Lower lobe of right lung (tissue), 2 donors: ENCODE measurements at places on chromosomes 5 and 9.

GRCh38 chr9:110255034-110255462 lies 1.3 kb downstream of the TXN start:
- peak; percentile 48 for DNase-seq

- no peak for DNase-seq
These were observed 134.7 kb upstream of the RORB start for GRCh38 chr9:74362423-74362822.

DNA sequence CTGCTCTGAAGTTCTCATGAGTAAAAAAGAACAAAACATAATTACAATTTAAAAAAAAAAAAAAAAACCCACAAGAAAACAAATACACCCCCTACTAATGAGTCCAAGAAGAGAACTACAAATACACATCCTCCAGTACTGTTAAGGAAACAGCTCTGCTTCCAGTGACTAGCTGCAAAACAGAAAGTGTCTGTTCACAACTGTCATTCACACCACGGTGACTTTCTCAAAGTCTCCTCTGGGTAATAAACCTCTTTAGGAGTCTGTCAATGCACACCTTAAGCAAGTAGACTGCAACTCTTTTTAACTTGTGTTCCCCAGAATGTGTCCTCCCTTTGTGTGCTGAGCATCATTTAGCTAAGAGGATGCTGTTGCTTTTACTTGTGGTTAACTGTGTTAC lies 6.2 kb downstream of the REEP5 start:
- DNase-seq, result no peak

- DNase-seq, result peak; percentile 62
These were observed 18.5 kb downstream of the TBC1D2 start for GRCh38 chr9:98236901-98237487.

- no peak for DNase-seq
These were observed 6.1 kb upstream of the CRB2 start for GRCh38 chr9:123349691-123350480.

- DNase-seq, result peak; percentile 96
These were observed at the start of the genes ARPC5L and RPL35 for GRCh38 chr9:124861342-124862229. Gene ARPC5L, plus strand, starts transcription at chr9:124862130. Its CDS starts 7,161 bp downstream, at chr9:124869291. Gene RPL35, minus strand, starts transcription at chr9:124861957. Its CDS starts 45 bp downstream, at chr9:124861912.

GRCh38 chr5:77131361-77131760 lies 44.3 kb upstream of the ZBED3 start:
- no peak for DNase-seq

DNA sequence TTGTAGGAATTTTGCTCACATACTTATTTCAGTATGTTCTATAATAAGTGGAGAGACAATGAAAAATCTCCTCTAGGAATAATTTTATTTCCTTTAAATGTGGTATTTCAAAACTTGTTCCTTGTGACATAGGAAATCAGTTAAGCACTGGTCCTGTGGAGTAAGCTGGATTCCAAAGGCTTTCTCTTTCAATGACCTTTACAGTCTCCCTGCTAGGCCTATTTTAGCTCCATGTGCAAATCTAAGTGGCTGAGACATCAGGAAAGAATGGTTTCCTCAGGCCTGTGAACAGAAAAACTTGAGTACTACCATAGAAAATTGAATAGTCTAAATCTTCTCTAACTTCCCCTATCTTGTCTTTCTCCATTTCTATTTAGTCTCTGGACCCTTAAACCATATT lies 514.2 kb upstream of the TLE4 start:
- no peak for DNase-seq

- DNase-seq, result no peak
These were observed 503.4 kb downstream of the PDE4D start for GRCh38 chr5:59390074-59390659.

DNA sequence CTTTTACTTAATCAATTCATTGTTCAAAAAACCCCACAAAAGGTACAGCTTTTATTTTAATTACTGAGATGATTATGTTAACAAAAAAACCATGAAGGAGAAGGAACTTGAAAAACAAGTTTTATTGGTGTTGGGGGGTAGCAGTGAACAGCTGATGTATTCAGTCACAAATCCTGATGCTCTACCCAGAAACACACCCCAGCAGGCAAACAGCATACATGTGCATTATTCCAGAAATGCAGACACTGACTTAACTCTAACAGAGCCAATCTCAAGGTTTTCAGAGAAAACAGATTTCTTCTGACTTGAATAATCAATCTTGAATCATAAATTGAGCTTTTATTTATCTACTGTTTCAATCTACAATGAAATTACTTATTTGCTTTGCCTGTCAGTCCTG lies 175.2 kb downstream of the ZSWIM6 start:
- no peak for DNase-seq

GRCh38 chr5:139575751-139576150 lies 14.6 kb downstream of the UBE2D2 start:
- no peak for DNase-seq

DNA sequence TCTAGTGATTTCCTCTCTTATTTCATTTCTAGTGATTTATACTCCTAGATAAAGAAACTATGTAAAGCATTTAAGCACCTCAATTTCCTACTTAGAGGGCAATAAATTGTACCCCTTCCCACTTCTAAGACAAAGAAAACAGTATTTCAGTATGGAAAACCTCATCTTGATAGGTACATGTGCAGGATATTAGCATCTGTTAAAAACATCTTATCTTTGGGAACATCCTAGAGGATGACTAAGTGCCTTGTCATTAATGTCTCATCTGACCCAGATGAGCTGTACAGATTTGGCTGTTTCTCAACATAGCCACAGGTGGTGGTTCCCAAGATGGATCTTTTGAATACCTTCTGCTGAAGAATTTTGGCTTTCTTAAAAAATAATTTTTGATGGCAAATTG lies 5.7 kb downstream of the MEGF10 start:
- no peak for DNase-seq

- no peak for DNase-seq
These were observed 182.3 kb downstream of the MACROH2A1 start for GRCh38 chr5:135216471-135217343.

DNA sequence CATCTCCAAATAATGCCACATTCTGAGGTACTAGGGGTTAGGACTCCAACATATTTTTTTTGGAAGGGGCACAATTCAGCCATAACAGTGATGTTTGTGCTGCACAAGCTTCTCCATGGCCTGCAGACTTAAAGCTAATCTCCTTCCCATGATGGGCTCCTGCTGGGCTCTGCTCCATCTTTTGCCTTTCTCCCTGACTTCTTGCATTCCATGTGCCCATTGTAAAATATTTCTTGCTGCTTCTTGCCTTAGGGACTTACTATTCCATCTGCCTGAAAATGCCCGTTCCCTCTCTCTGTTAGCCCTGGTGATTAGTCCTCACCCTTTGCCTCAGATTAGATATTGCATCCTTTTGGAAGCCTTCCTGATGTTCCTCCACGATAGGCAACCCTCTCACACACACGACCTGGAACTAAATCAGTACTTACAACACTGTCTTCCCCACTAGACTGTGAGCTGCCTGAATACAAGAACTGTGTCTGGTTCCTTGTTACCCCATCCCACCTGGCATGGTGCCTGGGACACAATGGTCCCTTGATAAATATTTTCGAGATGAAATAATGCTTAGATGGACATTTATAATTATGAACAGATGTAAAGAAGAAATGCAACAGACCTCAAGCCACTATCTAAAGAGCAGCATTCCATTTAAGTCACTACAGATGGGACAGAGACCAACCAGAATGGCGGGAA lies 33.5 kb downstream of the OR1J1 start:
- no peak for DNase-seq

GRCh38 chr9:127899128-127899943 lies at the start of gene ST6GALNAC6:
Gene ST6GALNAC6, minus strand, starts transcription at chr9:127899603. Its CDS starts 1,622 bp downstream, at chr9:127897981.
- DNase-seq, result peak; percentile 83

GRCh38 chr5:55608595-55609349 lies 74.0 kb upstream of the PLPP1 start:
- DNase-seq, result no peak

DNA sequence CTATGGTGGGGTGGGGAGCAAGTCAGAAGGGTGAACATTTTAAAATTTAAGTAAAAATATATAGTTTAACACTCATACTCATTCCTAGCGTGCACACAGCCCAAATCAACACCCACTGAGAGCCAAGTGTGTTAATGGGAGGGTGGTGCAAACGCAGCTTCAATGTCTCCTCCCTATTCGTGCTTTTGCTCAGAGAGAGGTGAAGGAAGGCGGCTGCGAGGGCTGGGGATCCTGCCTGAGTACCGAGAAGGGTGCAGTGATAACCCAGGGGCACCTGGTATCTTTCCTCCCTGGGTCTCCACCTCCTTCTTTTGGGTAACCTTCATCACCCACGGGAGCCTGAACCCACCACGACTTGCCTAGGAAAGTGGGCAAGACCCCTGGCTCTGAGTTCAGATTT lies 35.0 kb downstream of the FGF1 start:
- no peak for DNase-seq

DNA sequence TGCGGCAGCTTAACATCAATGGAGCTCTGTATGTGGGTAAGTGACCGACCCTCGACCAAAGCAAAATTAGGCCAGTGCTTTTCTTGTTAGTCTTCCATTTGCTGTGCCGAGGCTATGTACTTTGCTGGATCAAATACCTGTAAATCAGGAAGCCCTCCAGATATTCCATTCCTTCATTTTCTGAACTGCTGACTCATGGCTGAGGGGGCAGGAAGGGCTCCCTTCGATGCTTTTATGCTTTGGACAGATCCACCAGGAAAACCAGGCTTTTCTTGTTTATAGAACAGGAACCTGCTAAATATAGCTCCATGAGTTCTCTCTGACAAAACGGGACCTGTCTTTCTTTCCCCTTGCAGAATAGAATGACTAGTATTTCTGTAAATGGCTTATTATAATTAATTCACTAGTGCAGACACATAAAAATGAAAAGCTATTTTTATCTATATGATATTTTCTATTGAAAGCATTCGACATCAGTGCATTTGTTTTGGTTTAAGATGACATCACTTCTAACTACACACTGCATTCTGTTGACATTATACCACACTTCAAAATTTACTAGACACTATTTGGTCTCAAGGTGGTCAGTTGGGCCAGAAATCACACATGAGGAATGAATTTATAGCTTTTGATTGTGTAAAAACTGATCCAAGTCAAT lies 93.3 kb downstream of the LIFR start:
- DNase-seq, result no peak

GRCh38 chr5:74063821-74064220 lies 437.8 kb downstream of the ARHGEF28 start:
- DNase-seq, result no peak

DNA sequence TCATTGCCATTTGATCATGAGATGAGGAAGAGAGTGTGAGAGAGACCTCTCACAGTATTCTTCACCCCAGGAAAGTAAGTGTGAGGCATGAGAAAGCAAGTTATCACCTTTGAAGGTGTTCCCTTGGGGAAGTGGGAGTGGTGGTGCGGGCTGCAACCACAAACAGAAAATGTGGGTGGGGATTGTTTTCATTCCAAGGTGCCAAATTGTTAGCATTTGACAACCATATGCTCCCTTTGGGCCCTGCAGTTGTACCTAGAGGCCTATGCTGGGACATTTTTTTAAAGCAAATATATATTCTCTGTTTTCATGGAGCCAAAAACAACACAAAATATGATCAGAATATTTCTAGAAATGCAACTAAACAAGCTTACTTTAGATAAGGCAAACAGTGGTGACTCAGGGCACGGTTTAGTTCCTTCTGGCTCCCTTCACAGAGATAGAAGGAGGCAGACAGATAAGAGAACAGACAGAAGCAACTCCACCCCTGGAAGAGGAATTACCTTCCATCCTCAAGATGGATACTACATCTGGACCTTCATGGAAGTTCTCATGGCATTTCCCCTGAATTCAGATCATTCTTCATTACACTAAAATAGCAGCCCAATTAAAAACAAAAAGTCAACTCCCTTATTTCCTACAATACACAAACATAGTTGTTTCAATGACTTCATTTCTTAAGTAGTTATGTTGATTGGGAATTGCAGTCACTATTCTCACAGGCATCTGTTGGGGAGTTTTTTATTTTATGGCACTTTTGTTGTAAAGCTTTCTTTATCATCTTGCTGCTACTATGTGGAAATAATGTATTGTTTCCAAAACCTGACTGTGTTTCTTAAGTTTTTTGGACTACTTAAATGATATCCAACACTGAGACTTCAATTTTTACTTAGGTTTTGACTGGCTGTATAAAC lies 416.6 kb downstream of the PLK2 start:
- DNase-seq, result no peak

GRCh38 chr5:39202597-39203274 lies 16.6 kb downstream of the FYB1 start:
- no peak for DNase-seq

- DNase-seq, result no peak
These were observed 759.2 kb downstream of the TLR4 start for GRCh38 chr9:118463419-118463818.

GRCh38 chr9:134575901-134576176 lies 65.8 kb upstream of the COL5A1 start:
- no peak for DNase-seq

DNA sequence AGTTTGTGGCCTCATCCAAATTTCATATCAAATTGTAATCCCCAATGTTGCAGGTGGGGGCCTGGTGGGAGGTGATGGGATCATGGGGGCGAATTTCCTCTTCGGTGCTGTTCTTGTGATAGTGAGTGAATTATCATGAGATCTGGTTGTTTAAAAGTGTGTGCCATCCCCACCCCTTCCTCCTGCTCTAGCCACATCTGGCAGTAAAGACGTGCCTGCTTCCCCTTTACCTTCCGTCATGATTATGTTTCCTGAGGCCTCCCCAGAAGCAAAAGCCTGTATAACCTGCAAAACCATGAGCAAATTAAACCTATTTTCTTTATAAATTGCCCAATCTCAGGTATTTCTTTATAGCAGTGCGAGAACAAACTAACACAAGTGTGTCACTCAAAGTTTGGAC lies 71.0 kb upstream of the MOCS2 start:
- no peak for DNase-seq

GRCh38 chr9:124322618-124323432 lies 65.1 kb downstream of the NEK6 start:
- no peak for DNase-seq

DNA sequence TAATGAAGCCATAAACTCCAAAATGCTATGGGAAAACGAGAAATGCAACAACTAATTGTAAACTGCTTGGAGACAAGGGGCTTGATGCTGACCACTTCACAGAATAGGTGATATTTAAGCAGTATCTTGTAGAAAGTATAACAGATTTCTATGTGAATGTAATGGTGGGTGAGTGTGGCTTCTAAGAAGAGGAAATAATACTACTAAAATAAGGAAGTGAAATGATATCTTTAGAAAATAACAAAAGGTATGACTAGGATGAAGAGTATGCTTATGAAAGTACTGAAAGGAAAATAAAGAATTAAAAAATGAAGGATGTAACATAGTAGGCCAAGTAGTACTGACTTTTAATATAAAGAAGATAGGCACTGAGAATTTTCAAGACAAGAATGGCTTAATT lies 94.2 kb downstream of the AGTPBP1 start:
- no peak for DNase-seq

DNA sequence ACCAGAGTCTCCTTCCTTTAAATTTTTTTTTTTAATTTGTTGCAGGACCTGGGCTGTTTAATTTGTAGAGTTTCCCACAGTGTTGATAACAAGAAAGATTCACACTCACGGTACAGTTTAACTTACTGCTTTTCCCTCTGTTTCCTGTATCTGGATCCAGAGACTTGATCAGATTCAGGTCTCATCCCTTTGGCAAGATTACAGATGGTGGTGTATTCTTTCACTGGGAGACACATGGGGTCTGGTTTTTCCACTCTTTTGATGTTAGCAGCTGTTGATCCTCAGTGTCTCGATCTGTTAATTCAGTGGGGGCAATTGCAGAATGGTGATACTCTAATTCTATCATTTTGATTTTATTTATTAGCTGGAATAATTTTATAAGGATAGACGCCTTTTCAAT lies 75.4 kb upstream of the TNFAIP8 start:
- no peak for DNase-seq
